ENCODE measurements at places on chromosomes 12 and 14.

- H3K27me3 ChIP-seq, result no peaks in the 10 kb centered on the region
- H3K27ac ChIP-seq, result peak overlapping the region; percentile 94
- no peaks in the 10 kb centered on the region for H3K36me3 ChIP-seq
- peak overlapping the region; percentile 73 for H3K4me3 ChIP-seq
- DNase-seq, result no peak
Measured at GRCh38 chr12:122022393-122023338, 982 bp downstream of the BCL7A start.

DNA sequence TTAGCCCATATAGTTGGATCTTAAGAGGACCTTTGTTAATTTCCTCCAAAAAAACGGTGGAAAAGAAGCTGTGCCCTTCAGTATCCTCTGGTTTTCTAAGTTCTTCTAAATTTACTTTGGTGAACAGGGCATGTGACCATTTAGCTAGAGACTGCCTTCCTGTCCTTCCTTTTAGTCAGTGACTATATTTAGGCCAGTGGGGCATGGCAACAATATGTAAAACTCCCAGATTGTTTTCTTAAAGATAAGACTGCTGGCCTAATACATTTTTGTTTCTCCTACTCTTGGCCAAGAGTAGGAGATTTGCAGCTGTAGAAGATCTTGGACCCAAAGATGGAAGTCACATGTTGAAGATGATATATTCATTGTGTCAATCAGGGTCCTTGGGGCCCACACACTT is 325.1 kb upstream of the DCN start:
- DNase-seq, result no peak
- no peak overlapping the region for H3K27ac ChIP-seq
- H3K4me1 ChIP-seq, result no peaks in the 10 kb centered on the region
- no peaks in the 10 kb centered on the region for H3K27me3 ChIP-seq

DNA sequence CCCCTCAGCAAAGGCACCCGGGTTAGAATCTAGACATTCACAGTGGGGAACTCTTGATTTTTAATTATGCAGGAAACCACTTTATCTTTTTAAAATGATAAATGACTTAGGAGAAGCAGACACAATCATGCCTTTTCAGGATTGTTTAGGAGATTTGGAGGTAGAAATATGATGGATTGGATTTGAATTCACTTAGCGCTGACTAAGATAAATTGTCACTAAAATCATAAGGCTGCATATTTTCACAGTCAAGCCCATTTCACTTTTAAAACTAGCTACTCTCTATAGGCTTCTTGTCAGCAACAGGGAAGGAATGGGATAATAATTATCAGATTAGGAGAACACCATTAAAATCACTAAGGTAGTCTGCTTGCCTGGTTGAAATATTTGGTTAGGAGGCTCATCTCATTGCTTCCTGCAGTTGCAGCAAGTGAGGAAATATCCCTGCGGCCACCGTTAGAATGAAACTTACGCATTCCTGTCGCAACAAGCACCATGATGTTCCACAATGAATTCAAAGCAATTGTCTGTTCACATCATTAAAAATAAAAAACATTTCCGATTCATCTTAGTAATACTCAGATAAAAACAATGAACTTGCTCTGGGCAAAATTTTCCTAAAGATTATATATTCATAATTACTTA is 31.9 kb downstream of the DACT1 start:
- H3K4me1 ChIP-seq, result no peaks in the 10 kb centered on the region
- H3K4me3 ChIP-seq, result no peak overlapping the region
- no peak for DNase-seq
- no peaks in the 10 kb centered on the region for H3K27me3 ChIP-seq
- H3K36me3 ChIP-seq, result no peaks in the 10 kb centered on the region

DNA sequence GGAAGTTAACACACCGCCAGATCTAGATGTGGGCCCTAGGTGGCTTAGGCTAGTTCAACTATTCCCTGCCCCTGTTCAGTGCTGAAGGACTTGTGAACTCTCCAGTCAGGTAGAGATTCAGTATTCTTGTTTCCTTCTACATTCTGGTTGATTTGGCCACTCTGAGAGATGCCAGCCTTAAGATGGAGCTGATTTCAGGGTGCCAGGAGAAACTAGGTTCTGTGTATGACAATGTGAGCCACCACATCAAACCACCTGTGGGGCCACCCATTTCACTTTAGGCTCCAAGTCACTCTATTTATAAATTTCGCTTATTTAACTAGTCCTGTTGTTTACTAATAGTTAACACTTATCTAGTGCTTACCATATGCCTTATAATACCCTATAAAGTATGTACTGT is 26.0 kb downstream of the FRMD6 start:
- no peak overlapping the region for H3K4me3 ChIP-seq
- no peaks in the 10 kb centered on the region for H3K36me3 ChIP-seq
- H3K27ac ChIP-seq, result no peak overlapping the region
- DNase-seq, result no peak

DNA sequence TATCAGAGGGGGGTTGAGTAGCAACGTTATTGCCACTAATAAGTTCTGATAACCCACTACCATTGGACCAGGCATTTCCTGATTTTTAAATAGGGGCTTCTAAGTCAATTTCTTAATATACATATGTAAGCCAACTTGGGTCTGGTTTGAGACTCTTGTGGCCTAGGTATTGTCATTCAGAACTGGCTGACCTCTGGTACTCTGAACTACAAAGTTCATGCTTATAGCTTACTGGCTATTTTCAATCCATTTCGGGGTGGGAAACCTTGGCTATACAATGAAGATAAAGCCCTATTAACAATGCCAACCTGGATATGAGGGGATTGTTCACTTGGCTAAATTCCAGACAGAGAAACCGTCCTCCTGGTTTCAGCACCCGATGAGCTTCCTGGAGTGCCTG is 8.7 kb downstream of the DYNLL1 start:
- peaks cover 26% of the 10 kb centered on the region for H3K36me3 ChIP-seq
- H3K27ac ChIP-seq, result no peak overlapping the region
- H3K4me3 ChIP-seq, result no peak overlapping the region
- DNase-seq, result no peak

DNA sequence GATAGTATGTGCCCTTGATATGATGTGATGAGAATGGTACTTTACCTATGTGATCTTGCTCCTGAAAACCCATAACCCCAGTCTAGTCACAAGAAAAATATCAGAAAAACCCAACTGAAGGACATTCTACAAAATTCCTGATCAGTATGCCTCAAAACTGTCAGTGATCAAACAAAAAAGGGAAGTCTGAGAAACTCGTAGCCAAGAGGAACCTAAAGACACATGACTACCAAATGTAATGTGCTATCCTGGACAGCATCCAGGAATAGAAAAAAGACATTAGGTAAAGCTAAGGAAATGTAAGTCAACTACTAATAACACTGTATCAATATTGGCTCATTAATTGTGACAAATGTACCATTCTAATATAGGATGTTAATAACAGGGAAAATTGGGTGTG is 4.1 kb upstream of the WIF1 start:
- no peak overlapping the region for H3K4me3 ChIP-seq
- peaks cover 17% of the 10 kb centered on the region for H3K27me3 ChIP-seq
- no peaks in the 10 kb centered on the region for H3K36me3 ChIP-seq
- DNase-seq, result no peak

- H3K36me3 ChIP-seq, result no peaks in the 10 kb centered on the region
- H3K27ac ChIP-seq, result no peak overlapping the region
- H3K4me1 ChIP-seq, result no peaks in the 10 kb centered on the region
- no peaks in the 10 kb centered on the region for H3K27me3 ChIP-seq
- H3K4me3 ChIP-seq, result no peak overlapping the region
Measured at GRCh38 chr12:30913323-30913722, 13.2 kb upstream of the TSPAN11 start.

GRCh38 chr14:87756661-87757060 is 236.3 kb downstream of the GALC start:
- no peaks in the 10 kb centered on the region for H3K36me3 ChIP-seq
- H3K27me3 ChIP-seq, result no peaks in the 10 kb centered on the region
- no peak for DNase-seq
- no peak overlapping the region for H3K4me3 ChIP-seq
- no peak overlapping the region for H3K27ac ChIP-seq
- no peaks in the 10 kb centered on the region for H3K4me1 ChIP-seq

DNA sequence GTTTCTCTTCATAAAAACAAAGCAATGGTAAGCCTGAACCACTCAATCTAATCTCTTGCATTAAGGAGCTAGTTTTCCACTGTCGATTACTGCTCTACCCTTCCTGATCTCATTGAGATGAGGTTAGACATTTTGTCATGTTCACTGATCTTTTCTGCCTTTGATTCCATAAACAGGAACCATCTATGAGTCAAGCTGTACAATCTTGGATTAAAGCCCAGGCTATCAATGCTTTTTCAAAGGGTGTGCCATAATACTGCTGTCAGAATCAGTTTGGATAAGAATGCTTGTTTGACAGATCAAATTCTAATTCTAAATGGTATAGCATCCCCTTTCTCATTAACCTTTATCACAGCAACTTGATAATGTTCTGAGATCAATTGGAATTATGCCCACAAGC is 16.1 kb downstream of the GRIP1 start:
- H3K27ac ChIP-seq, result no peak overlapping the region
- H3K36me3 ChIP-seq, result no peaks in the 10 kb centered on the region
- H3K4me3 ChIP-seq, result no peak overlapping the region
- no peak for DNase-seq
- no peaks in the 10 kb centered on the region for H3K4me1 ChIP-seq

DNA sequence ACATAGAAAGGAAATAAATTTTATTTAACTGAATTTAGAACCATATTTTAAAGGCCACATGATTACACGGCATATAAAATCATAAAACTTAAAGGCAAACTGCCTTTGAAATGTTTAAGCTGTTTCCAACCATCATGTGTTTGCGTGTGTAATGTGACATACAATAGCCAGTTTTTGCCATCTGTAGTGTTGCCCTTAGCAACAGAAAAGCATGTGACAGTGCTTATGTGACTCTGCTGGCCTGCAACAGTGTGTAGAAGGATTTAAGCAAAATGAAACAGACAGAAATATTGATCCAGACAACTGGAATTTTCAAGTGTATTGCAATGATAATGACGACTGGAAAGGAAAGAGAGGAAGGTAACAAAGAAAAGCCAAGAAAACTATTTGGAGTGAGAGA is 49.5 kb downstream of the TSPAN19 start:
- H3K27ac ChIP-seq, result no peak overlapping the region
- no peak overlapping the region for H3K4me3 ChIP-seq
- no peak for DNase-seq
- no peaks in the 10 kb centered on the region for H3K27me3 ChIP-seq
- H3K4me1 ChIP-seq, result no peaks in the 10 kb centered on the region
- no peaks in the 10 kb centered on the region for H3K36me3 ChIP-seq

DNA sequence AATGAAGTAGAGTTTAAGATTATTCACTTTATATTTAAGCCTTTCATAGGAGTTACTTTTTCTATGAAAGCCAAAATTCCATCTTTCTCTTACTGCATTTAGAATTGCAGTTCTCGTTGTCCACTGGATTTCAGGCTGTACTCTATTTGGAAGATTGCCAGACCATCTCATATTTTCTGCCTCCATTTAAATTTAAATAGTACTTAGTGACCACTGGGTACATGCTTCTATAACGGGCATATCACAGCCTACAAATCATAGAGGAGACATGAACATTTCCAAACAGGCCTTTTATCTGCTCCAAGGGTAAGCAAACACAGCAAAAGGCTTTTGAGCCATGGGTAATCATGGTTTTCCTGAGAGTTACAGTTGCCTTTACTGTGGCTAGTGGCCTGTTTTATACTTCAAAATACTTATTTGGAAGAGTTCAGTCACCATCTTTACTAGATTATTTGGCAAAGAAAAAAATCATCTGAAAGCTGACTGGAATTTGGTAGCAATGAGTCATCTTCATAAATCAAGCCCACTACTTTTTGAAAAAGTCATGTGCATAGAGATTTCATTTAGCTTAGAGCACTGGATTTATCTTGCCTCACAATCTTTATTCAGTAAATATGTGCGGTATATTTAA is 15.7 kb downstream of the ANO6 start:
- H3K4me1 ChIP-seq, result peaks cover 46% of the 10 kb centered on the region
- H3K27ac ChIP-seq, result peak overlapping the region; percentile 80
- no peaks in the 10 kb centered on the region for H3K27me3 ChIP-seq

- H3K4me1 ChIP-seq, result peaks cover 43% of the 10 kb centered on the region
- peak overlapping the region; percentile 96 for H3K27ac ChIP-seq
- peaks cover 9% of the 10 kb centered on the region for H3K36me3 ChIP-seq
- no peak for DNase-seq
Measured at GRCh38 chr12:56220611-56221231, 1.0 kb downstream of the RNF41 start.

- no peaks in the 10 kb centered on the region for H3K36me3 ChIP-seq
- H3K4me1 ChIP-seq, result peaks cover 2% of the 10 kb centered on the region
- no peaks in the 10 kb centered on the region for H3K27me3 ChIP-seq
Measured at GRCh38 chr14:24058260-24058950, 6.6 kb downstream of the CARMIL3 start.

- no peak overlapping the region for H3K4me3 ChIP-seq
- no peaks in the 10 kb centered on the region for H3K27me3 ChIP-seq
- no peak for DNase-seq
- no peaks in the 10 kb centered on the region for H3K36me3 ChIP-seq
Measured at GRCh38 chr14:79543348-79543747, 668.0 kb downstream of the DIO2 start.
